GM23338 (cell line): ENCODE measurements at places on chromosomes 11 and 22. TPM values are rescaled to one million over a fixed set of nuclear protein-coding genes. Genes with fewer than 3 reads are reported as not detected.

GRCh38 chr11:37050311-37050710, 452.3 kb upstream of the RAG2 start:
- H3K27ac ChIP-seq, result no peak overlapping the region
- H3K36me3 ChIP-seq, result peaks cover 7% of the 10 kb centered on the region; the same call in 1 of the 2 replicates
- no peaks in the 10 kb centered on the region for H3K4me1 ChIP-seq
- H3K27me3 ChIP-seq, result no peaks in the 10 kb centered on the region

DNA sequence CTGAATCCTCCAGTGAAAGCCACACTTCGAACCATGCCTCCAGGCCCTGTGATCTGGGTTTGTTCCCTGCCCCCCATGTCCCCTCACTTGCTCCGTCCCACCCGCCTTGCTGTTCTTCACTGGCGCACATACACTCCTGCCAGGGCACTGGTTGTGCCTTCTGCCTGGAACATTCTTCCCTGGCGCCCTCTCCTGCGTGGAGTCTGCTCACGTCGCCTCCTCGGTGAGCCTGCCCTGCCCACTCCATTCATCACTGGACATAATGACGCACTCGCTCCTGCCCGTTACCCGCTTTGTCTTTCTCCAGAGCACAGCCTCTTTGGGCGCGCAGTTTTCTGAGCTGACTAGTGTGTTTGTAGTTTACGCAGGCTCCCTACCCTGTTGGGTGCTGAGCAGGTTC, 21.0 kb upstream of the MIEF1 start:
- no peak overlapping the region for H3K4me3 ChIP-seq

GRCh38 chr11:119764108-119764868, 35.3 kb upstream of the NECTIN1 start:
- no peaks in the 10 kb centered on the region for H3K4me1 ChIP-seq
- H3K27me3 ChIP-seq, result no peaks in the 10 kb centered on the region
- no peaks in the 10 kb centered on the region for H3K36me3 ChIP-seq
- H3K4me3 ChIP-seq, result no peak overlapping the region
- no peak overlapping the region for H3K27ac ChIP-seq

Gene DNAJB7
- polyA plus RNA-seq, result 0.40 and 0.63 TPM in 2 replicates

Gene LYVE1
- not detected in 2 replicates for polyA plus RNA-seq

Gene TUB
- polyA plus RNA-seq, result 5.0 and 5.5 TPM in 2 replicates
